ENCODE measurements at places on chromosomes 7 and 10.

DNA sequence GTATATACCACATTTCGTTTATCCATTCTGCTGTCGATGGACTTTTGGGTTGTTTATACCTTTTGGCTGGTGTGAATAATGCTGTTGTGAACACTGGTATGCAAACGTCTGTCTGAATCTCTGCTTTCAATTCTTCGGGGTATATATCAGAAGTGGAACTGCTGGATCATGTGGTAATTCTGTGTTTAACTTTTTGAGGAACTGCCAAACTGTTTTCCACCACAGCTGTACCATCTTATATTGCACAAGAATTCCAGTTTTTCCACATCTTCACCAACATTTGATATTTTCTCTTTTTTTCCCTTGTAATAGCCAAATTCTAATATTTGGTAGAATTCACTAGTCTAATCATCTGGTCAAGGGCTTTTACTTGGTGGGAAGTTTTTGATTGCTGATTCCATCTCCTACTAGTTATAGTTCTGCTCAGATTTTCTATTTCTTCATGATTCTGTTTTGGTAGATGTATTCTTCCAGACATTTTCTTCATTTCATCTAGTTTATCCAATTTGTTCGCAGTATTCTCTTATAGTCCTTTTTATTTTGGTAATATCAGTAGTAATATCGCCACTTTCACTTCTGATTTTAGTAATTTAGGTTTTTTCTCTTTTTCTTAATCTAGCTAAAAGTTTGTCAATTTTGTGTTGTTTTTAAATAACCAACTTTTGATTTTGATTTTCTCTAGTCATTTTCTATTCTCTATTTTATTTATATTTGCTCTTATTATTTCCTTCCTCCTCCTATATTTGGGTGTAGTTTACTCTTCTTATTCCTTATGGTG is 271.2 kb downstream of the ZEB1 start:
- DNase-seq: no peak

GRCh38 chr7:141585592-141586510 is 34.6 kb downstream of the AGK start:
- DNase-seq: peak; percentile 30

DNA sequence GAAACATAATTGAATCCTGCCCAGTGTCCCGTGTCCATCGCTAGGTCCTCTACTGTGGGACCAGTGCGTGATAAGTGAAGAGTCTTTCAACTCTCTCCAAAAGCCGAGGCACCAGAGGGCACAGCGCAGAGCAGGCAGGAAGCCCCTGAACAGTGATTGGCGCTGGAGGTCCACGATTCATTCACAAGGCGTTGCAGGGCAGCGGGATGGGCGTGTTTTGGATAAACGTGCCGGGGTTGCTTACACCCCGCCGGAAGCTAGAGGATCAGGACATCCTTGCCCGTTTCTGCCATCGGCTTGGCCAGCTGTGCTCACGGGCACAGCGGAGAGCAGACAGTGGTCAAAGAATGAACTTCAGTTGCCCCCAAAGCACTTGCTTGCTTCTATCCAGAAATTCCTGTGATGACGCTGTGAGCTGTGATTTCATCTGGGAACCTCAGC is 86.0 kb upstream of the PFKP start:
- DNase-seq: no peak

DNA sequence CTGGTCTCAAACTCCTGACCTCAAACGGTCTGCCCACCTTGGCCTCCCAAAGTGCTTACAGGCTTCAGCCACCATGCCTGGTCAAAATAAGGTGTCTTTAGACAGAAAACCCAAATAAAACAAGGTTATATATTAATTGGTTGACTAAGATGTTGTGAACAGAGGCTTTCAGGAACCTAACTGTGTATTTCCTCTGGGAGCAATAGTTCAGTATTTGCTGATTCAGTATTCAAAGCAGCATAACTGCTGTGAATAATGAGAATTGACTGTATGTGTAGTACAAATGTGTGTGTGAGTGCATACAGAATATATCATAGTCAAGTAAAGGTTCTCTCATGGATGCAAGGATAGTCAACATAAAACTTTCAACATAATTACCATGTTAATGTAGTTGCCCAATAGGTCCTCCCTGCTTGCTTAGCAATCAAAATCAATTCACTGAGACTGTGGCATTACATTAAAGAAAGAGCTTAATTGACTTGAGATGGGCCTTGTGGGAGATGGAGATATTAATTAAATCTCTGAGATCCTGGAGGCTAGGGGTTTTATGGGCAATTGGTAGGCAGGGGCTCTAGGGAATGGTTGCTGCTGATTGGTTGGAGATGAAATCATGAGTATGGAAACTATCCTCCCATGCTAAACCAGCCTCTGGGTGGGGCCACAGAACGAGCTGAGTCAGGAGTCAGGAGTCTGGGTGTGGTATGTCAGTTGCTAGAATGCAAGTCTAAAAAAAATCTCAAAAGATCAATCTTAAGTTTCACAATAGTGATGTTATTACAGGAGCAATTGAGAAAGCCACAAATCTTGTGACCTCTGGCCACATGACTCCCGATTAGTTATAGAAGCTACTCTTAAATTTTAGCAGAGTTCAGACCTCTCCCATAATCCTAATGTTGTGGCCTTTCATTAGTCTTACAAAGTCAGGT is 162.7 kb downstream of the AKR1D1 start:
- no peak for DNase-seq

- no peak for DNase-seq
Measured at GRCh38 chr10:104630731-104631130, 10.4 kb upstream of the SORCS3 start.

- no peak for DNase-seq
Measured at GRCh38 chr10:120017733-120018417, 125.3 kb downstream of the SEC23IP start.

DNA sequence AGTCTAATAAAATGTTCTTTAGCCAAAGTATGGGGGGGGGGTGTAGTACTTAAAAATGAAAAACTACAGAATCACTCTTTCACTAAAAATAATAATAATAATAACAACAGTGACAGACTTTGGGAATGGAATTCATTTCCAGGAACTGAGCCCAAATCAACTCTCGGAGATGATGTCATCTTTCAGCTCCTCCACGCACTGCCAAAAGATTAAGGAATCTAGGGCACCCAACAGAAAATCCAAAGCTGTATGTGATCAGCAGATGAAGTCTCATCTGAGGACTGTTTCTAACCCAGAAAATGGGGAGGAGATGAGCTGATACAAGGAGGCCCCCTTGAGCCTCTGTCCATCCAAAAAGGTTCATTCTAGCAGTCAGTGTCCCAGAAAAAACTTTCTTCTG is 54.5 kb downstream of the GRB10 start:
- no peak for DNase-seq

GRCh38 chr10:62733654-62734293 is 70.7 kb upstream of the ADO start:
- DNase-seq: no peak

DNA sequence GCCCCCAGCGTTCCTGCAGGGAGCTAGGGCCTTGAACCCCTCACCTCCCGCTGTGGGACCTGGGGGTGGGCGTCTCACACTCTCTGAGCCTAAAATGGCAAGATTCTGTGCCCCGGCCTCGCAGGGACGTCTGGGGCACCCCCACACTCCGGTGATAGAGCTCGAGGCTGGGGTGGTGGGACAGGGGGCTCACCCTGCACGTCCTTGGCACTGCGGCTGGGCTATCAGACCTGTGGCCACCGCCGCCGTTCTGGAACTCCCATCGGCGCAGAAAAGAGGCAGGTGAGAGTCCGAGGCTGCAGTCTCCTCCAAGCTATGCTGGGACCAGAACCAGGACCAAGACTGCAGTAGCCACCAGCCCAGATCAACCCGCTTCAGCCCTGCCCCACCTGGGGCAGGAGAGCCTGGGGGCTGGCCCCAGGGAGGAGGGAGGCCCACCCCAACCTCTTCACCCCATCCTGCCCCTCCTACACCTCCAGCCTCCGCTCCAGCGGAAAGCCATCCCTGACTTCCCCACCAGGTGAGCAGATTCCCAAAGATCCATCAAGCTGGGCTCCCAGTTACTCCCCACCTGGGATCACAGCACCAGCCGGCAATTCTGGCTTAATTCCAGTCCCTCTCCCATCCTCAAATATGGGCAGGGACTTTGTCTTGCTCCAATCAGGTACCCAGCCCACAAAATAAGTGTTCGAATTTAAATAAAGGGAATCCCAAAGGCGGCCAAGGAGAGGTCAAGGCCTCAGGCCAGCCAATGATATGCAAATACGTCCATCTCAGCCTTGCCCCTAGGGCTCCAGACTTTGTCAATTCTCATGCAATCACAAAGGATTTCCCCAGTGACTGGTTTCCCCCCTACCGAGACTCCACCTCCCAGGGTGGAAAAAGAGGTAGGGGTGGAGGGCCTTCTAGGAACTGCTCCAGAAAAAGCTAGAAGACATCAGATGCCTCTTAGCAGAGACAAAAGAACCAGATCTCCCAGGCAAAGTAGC is 16.4 kb downstream of the TNRC18 start:
- DNase-seq: no peak

DNA sequence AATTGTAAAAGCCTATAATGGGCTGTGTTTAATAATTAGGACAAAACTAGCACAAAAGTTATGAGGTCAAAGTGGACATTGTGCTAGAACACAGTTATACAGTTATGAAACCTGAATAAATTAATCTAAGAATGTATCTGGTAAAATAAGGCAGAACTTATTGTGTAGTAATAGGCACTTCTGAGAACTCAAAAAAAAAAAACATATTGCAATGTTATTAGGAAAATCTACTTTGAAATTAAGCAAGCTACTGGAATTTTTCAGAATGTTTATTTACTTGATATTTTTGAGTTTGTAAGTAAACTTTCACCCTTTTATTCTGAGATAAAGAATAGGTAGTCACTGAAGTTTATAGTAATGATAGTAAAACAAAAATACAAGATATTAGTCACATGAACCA is 135.8 kb upstream of the ABCB5 start:
- DNase-seq: no peak

DNA sequence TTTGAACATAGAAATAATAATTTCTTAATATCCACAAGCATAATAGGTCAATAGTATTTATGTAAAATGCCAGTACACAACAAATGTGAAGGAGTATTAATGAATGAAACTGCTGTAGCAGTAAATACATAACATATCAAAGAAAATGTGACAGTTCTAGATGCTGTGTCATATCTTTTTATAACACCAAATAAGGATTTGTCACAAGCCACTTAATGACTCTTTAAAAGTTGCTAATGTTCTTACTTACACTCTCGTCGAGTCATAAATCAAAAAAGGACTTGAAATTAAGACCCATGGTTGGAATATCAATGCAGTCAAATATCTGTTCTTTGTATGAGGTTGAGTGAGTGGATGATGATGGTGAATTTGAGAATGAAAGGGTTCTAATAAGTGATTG is 96.6 kb downstream of the CELF2 start:
- DNase-seq: no peak

DNA sequence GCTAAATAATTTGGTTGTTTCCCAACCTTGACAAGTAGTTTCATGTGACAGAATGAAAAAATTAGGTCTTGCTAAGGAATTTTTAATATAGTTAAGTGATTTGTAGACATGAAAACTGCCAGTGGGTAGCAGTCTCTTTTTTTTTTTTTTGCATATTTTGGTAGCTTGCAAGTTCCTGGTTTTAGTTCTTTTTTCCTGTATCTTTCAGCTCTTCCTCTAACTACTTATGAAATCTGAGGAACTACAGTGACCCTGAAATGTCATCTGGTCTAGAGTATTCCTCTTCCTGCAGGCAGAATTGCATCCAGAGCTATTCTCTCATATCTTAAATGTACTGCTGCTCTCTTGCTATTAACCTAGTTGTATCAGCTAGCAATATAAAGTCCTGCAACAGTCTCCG is 160.4 kb downstream of the HDAC9 start:
- DNase-seq: no peak

- DNase-seq: no peak
Measured at GRCh38 chr10:37263304-37263703, 137.9 kb downstream of the ANKRD30A start.

DNA sequence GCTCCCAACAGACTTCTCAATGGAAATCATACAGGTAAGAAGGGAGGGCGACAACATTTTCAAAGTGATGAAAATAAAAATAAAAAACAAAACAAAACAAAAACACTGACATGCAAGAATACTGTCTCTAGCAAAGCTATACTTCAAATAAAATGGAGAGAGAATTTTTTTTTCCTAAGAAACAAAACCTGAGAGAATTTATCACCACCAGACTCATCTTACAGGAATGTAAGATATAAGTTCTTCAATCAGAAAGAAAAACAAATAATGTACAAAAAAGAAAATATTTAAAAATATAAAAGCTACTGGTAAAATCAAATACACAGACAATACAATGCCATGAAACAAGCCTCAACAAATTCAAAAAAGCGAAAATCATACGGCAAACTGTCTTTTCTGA is 113.2 kb downstream of the NRBF2 start:
- DNase-seq: no peak

DNA sequence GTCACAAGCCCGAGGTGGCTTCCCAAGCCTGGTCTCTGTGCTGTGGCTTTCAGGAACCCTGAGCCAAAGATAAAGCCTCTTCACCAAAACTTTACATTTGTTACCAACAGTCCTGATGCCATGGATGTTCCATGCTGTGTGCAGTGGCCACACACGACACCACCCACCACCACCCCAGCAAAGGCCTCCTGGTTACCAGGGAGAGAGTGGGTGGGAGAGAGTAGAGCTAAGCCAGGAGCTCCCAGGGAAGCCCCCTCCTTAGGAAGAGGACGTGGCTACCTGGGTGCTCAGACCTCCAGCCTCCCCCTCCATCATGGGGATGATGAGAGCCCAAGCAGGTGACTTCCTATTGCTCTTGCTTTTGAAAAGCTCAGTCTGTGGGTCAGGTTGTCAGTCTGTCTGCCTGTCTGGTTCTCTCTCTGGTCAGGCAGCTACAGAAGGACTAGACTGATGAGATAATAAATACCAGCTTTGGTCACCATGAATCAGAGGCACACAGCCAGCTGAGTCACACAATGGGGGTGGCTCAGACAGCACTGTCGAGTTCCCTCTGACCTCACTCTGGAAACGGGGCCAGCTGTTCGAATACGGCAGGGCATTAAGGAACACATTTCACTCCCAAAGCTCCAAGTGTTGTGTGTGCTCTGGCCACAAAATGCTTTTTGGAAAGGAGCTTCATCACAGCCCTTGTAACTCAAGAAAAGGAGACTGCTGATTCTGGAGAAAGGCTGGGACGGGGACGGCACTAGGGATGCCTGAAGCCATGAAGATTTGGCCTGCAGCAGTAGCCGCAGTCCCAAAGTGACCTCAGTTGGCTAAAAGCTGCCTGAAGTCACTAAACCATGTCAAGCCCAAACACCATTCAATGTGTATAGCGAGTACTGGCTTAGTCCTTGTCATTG is 166.0 kb downstream of the FANK1 start:
- DNase-seq: no peak

DNA sequence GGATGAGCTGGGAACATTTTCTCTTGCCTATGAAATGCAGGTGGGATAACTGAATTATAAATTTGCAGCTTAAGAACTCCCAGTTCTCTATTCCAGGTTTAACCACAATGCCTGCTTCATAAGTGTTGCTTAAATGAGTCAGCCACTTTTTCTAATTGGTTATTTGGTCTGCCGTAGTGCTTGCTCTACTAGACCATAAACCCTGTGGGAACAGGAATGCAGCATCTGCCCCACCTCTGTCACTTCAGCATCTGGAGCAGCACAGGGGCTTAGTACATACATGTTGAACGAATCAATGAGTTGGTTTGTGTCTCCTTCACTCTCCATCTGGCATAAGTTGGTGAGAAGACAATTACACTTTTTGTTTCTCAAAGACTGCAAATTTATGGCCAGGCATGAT is 95.2 kb upstream of the PTER start:
- DNase-seq: no peak

All from stimulated activated CD4-positive, alpha-beta T cell treated with anti-CD3 and anti-CD28 coated beads, Interleukin-1b, Interleukin-23, amount 100 ng/mL, for 24 hours (primary cell).